Right ventricle myocardium inferior (tissue), 1 donor: ENCODE measurements at places on chromosomes 3 and 15. TPM values are rescaled to one million over a fixed set of nuclear protein-coding genes. Genes with fewer than 3 reads are reported as not detected.

MAP1A gene
- 21.4 TPM for total RNA-seq

ZNF501 gene
- total RNA-seq = 5.4 TPM

IRAK2 gene
- total RNA-seq = 2.0 TPM

PCYT1A gene
- total RNA-seq = 103 TPM

CELSR3 gene
- 0.38 TPM for total RNA-seq

RSL24D1 gene
- total RNA-seq = 41.0 TPM

PRR20G gene
- total RNA-seq = not detected

ARNT2 gene
- 4.9 TPM for total RNA-seq

PAK6 gene
- 10.1 TPM for total RNA-seq

APBA2 gene
- 2.0 TPM for total RNA-seq

IL16 gene
- total RNA-seq = 3.7 TPM

CHAC1 gene
- total RNA-seq = 0.81 TPM

BLM gene
- total RNA-seq = 26.6 TPM

EOMES gene
- total RNA-seq = 0.08 TPM
